ENCODE measurements at places on chromosomes 3 and 15.

- no peak for DNase-seq
Measured at GRCh38 chr15:59936741-59937140, 67.4 kb upstream of the FOXB1 start.

- no peak for DNase-seq
Measured at GRCh38 chr3:186461141-186461540, 83.0 kb downstream of the CRYGS start.

- DNase-seq = no peak
Measured at GRCh38 chr3:50154476-50154839, 666 bp upstream of the SEMA3F start.

DNA sequence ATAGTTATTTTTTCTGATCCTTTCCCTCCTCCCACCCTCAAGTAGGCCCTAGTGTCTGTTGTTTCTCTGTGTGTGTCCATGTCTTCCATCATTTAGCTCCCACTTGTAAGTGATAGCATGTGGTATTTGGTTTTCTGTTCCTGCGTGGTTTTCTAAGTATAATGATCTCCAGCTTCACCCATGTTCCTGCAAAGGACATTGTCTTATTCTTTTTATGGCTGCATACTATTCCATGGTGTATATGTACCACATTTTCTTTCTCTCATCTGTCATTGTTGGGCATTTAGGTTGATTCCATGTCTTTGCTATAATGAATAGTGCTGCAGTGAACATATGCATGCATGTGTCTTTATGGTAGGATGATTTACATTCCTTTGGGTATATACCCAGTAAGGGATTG is 145.7 kb upstream of the NR2E3 start:
- DNase-seq = no peak

DNA sequence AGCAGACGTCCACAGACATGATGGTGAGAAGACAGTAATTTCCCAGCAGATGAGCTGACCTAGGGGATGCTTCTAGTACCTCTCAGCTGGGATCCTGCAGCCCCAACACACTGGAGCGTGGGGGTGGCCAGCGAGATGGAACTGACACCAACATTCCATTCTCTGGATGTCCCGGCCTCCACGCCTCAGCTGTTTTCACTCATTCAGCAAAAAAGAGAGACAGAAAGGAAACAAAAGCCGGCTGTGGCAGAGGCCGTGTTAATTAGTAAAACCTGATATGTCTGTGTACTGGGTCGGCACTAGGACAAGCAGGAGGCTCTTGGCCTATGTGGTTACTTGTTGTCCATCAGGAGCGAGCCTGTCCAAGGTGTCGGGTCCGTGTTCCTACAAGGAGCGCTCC is 82.6 kb upstream of the MYZAP start:
- DNase-seq = no peak

GRCh38 chr3:43316783-43317460 is 30.6 kb downstream of the SNRK start:
- no peak for DNase-seq

GRCh38 chr3:169992781-169993180 is 26.2 kb downstream of the SEC62 start:
- DNase-seq = no peak

GRCh38 chr3:83403927-83404326 is 1554.9 kb upstream of the CADM2 start:
- DNase-seq = no peak

Measured in GM12878 (cell line).